Kidney tubule cell (primary cell): ENCODE measurements at places on chromosomes 12 and 14.

GRCh38 chr12:114406984-114407841 lies 1.3 kb upstream of the TBX5 start:
- DNase-seq = no peak

DNA sequence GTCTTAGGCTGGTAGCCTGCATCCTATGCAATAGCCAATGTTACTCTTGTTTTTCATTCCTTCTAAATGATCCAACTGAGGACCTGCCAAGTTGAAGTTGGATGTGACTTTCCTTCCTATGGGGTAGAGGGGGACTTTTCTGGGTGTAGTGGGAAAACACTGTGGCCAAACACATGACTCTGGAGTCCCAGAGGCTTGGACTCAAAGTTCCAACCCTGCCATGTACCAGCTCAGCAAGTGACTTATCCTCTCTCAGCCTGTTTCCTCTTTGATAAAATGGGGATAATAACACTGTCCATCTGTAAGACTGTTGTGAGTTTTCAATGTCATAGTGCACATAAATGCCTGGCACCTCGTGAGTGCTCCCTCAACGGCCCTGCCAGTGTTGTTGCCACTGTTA lies 97.0 kb downstream of the ZFP36L1 start:
- no peak for DNase-seq

DNA sequence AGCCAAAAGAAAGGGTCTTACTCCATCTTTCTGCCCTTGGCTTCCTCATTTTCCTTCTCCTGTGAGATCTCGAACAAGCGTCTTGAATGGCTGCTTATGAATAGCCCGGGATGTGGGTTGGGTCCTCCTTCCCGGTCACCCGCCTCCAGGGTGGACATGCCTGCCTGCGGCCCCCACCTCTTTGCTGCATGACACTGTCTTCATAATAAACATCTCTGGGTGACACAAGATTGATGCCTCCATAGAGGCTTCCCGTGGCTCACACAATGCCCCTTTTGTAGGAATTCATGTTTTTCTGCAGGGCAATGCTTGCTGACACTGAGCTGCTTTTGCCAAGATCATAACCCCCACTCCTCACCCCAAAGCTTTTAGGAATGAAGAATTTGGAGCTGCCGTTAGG lies 125.9 kb downstream of the ZNF664 start:
- DNase-seq = no peak

DNA sequence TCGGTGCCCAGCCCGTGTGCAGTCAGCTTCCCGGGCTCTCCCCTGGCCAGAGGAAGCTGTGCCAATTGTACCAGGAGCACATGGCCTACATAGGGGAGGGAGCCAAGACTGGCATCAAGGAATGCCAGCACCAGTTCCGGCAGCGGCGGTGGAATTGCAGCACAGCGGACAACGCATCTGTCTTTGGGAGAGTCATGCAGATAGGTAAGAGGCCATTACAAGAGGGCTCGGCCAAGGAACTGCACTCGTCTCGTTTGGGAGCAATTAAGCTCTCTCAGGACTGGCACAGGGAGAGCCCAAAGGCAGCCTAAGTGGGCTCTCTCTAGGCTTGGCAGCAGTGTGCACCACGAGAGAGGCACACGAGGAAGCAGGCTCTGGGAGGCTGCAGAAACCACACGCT lies 3.7 kb downstream of the WNT5B start:
- DNase-seq = no peak

- peak; percentile 94 for DNase-seq
Measured at GRCh38 chr12:31322801-31323207, 3.1 kb downstream of the SINHCAF start.

- DNase-seq = peak; percentile 37
Measured at GRCh38 chr14:87331991-87332390, 661.0 kb downstream of the GALC start.
